NCI-H1436 (cell line): ENCODE measurements at places on chromosomes 4 and X.

DNA sequence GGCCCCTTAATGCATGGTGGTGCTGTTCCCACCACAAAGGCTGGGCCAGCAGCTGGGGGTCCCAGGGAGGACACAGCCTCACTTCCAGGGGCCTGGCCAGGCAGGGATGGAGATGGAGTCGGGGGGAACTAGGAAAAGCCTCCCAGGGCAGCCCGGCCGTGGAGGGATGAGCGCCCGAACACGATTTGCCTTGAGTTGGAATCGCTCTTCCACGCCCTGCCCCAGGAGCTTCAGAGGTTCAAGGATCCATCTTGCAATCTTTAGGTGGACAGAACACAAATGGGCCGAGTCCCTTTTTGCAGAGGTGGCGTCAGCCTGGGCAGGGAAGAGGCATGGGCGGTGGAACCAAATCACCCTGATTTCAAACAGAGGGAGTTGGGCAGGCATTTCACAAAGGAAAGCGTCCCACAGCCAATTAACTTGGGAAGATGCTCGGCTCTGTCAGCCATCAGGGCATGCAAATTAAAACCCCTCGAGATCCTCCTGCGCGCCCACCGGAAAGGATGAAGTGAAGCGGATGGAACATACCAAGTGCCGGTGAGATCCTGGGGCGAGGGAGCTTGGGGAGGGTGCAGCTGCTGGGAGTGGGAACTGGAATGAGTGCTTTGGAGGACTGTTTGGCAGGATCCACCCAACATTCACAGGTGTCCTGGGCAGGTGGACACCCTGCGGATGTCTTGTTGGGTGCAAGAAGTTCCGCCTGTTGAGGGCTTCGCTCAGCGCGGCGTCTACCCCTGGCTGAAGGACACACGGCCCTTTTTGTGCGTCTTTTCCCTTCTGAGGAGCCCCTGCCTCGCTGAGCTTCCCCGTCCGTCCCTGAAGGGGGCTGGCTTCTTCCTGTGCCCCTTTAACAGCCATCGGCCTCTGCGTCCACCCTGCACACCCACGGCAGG, 75.7 kb downstream of the HTRA3 start:
- DNase-seq = no peak

DNA sequence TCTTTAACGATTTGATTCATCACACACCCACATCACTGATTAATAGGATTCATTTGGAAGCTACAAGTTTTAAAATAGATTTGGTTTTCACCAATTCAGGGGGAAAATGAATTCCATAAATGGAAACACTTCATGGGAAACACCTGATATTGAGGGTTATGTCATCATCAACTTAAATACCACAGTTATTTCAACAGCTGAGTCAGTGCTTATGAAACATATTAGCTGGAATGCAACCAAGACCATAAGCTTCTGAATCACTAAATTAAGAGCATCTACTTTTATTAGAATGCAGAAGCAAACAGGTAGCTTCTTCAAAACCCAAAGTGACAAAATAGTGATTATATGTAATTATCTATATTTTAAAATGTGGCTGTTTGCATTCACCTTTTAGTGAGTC, 207.8 kb upstream of the DCAF8L1 start:
- no peak for DNase-seq

DNA sequence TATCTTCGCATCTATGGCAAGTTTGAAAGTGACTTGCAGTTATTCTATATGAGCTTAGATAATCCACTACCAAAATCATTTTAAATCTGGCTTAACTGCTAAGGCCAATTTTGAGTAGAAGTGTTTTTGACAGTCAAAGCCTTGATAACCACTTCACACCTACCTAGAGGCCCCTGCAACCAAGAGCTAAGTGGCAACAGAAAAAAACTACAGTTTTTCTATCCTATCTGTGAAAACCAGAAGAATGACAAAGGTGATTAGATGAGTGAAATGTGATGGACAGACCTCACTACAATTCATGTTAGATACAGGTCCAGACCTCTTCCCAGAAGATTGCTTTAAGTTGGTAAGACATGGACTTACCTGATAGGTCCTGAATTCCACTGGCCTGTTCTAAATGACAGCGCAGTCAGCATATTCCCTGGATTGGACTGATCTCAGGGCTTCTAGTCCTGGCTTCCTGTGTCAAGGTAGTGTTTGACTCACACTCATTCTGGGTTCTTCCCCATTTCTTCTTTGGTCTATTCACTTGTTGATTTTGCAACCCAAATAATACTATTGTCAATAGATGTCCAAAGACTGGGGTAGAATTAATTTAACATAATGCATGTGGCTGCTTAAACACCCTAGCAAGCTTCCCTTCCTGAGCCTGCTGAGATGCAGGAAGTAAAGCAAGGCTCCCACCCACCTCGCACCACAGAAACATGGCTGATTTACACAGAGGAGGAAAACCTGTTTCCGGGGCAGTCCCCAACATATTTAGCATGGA, 65.1 kb downstream of the PPP3CA start:
- no peak for DNase-seq

DNA sequence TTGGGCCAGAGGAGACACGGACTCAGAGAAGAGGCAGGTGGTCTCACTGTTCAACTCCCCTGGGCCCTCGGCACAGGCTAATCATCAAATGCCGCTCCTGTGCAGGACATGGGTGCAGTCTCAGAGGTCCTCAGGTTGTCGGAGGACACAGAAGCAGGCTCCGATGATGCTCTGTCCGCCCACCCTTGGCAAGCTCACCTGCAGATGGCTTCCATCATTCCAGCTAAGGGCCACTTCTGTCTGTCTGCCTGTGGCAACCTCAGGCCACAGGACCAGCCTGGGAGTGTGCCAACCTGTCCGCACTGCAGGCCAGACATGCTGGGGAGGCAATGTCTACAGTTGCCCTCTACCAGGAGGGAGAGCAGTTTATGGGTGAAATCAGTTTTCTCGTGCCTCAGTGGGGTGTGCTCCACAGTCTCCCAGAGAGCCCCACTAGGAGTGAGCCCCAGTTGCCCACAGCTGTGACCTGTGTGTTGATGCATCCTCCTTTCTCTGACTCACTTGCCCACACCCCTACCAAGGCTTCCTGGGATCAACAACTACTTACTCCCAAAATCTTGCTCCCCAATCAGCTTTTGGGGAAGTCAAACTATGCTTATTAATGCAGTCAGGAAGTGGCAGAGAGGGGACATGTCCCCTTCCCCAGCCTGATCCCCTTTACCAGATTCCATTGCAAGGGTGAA, 55.9 kb downstream of the HTRA3 start:
- no peak for DNase-seq

- DNase-seq = no peak
Measured at GRCh38 chrX:12583543-12583942, 207.7 kb upstream of the PRPS2 start.

- DNase-seq = no peak
Measured at GRCh38 chrX:70554081-70554480, 109.4 kb downstream of the DLG3 start.

DNA sequence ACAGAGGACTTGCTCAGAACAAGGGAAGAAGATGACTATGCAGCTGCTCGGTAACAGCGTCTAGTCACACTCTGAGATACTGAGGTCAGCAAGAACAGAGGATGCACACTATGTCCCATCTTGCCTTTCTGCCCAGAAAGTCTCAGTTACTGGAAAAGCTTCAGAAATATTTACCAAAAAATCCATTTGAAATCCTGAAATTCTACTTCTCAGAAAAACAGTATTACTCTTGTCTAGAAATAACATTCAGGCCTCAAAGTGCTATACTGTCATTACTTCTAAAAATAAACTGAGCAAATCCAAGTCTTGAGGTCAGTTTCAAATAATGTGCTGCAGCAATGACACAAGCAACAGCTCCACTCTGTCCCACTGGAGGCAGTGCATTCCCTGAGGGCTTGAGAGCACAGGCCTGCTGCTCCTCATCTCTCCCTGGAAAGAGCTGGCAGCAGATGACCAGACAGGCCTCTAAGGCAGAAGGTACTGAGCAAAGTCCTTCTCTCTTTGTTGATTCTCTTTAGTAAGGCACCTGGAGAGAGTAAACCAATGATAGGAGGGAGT, 76.9 kb downstream of the CAMK2D start:
- no peak for DNase-seq

DNA sequence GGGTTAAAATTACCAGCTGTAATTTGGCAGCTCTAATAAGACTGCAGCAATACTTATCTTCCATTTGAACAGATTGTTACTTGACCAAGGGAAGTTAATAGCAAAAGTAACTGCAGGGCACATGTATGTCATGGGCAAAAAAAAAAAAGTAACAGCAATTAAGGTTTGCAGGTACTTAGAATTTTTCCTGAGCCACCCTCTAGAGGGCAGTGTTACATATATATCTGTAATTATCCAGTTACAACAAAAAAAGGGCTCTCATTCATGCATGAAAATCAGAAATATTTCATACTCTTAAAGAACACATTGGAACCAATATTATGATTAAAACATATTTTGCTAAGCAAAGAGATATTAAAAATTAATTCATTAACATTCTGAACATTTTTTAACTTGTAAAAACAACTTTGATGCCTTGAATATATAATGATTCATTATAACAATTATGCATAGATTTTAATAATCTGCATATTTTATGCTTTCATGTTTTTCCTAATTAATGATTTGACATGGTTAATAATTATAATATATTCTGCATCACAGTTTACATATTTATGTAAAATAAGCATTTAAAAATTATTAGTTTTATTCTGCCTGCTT, 25.1 kb downstream of the XIAP start:
- peak; percentile 66 for DNase-seq

- no peak for DNase-seq
Measured at GRCh38 chrX:123871309-123871708, 11.5 kb downstream of the XIAP start.

DNA sequence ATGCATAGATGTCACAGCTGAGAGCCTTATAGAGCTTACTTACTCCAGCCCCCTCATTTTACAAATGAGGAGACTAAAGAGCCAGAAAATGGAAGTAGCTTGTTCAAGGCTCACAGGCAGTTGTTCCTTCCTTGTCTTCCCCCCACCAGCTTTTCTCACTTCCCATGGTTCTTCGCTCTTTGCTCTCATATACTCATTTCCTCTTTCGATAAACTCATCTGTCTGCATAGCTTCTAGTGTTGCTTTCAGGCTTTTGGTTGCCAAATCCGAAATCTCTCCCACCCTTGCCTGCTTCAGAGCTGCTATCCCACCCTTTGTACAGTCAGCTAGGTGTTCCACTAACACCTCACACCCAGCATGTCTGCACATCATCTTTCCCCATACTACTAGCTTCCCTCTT, 25.0 kb upstream of the GJB1 start:
- no peak for DNase-seq

GRCh38 chr4:139654516-139654915, 11.1 kb upstream of the MGST2 start:
- DNase-seq = no peak

- DNase-seq = no peak
Measured at GRCh38 chrX:17537723-17538243, 162.8 kb downstream of the NHS start.

DNA sequence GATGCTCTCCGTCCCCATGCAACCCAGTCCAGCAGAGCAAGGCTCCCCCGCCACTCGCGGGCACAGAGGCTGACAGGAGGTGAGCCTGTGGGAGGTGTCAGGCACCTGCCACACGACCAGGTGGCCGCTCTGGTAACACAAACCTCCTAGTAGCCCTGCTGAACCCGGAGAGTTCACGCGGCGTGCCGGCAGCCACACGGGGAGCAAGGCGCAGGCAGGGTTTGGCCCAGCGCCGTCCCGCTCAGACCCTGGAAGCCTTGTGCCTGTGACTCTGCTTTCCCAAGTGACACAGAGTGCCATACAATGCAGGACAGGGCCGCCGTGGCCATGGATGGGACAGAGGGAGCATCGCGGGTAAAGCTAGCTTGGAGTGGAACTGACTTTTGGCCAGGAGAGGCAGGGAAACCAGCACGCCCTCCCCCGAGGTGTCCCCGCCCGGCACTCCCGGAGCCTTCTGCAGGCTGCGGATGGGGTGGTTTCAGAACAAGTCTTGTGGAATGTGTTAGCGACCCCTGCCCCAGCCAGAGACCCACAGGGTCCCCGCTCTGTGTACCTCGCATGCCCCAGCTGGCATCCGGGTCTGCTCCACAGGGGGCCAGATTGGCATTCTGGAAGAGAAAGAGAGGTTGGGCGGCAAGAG, 44.7 kb upstream of the AFAP1 start:
- DNase-seq = no peak
